Caudate nucleus (tissue), 63 donors: ENCODE measurements at places on chromosomes 7 and 10.

GRCh38 chr7:26950889-26951288 lies 86.5 kb upstream of the SKAP2 start:
- no peak for DNase-seq

DNA sequence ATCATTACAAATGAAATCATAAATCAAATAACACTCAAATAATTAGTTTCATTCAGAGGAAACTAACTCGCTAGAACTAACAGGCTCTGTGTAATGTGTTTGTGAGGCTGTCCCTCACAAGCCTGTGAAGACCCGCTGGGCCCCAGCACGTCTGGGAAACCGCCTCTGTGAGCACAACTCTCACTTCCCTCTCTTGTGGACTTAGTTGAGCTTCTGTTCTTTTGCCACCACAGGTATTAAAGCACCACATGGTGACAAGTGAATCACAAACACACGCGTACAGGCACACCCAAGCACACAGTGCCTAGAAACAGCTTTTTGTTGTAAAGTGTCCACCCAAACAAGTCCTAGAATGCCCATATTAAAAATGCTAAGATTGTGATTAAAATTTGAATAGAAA lies 51.0 kb downstream of the ZNF777 start:
- DNase-seq: no peak

DNA sequence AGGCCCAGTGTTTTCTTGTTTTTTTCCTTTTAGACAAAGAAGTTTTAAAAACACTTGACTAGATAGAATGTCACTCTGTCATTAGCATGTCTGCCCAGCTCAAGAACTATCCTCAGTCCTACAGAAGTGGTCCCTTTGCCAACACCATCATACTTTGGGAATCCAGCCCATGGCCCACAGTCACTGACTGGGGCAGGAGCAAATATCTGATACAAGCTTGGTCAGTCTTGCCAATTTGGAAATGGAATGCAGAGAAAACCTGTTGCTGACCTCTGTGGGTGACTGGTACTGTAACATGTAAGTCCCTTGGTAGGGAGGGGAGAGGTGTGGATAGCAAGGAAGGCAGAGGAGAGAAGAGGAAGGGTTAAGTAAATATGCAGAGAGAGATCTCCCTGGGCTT lies 47.8 kb downstream of the IPMK start:
- no peak for DNase-seq

DNA sequence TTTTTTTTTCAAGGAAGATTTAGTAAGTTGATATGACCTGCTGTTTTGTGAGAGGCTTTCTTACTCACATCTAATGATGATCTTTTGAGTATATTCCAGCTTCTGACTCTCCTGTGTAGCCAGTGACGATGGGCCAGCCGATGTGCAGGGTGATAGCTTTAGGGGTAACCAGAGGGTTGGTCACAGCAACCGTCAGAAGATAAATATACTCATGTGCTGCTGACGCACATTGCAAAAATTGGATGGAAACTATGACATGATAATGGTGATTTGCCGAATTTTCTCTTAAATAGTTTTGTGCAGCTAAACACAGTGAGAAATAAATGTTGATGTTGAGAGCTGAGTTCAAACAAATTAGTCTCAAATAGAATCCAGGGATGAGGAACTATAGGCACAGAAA lies 29.5 kb downstream of the R3HCC1L start:
- DNase-seq: no peak
